ENCODE measurements at places on chromosomes 5 and 9. TPM values are rescaled to one million over a fixed set of nuclear protein-coding genes. Genes with fewer than 3 reads are reported as not detected.

PRSS3 gene
- 8.1 TPM for total RNA-seq

PCDH1 gene
- total RNA-seq = 14.8 TPM

FRMPD1 gene
- total RNA-seq = not detected

HRH2 gene
- not detected for total RNA-seq

DMRT2 gene
- total RNA-seq = not detected

ACOT12 gene
- not detected for total RNA-seq
